Occipital lobe (tissue), 3 donors: ENCODE measurements at places on chromosomes 16 and 17. TPM values are rescaled to one million over a fixed set of nuclear protein-coding genes. Genes with fewer than 3 reads are reported as not detected.

DNA sequence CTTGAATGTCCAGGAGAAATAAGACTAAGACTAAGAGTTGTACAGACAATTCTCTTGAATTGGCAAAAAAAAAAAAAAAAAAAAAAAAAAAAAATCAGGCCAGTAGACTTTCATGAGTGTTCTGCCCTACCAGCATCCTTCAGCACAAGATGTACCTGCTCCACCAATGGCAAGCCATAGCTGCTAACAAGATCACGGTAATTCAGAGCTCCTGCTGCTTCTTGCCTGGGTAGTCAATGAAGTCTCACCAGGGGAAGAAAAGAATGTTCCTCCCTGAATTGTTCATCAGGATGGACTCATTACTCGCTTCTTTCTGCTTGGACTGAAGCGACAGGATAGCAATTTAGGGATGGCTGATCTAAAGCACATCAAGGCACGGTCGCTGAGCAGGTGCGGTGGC, 31.1 kb upstream of the APOH start:
- no peak for DNase-seq

MEIOC gene
- 0.47 TPM for total RNA-seq

CLDN6 gene
- not detected for total RNA-seq

SLC12A3 gene
- not detected for total RNA-seq

- peak; percentile 4 for DNase-seq
Observed at GRCh38 chr16:21708533-21709115, 44.9 kb downstream of the OTOA start.

ACBD4 gene
- 3.0 TPM for total RNA-seq

- peak; percentile 52 for DNase-seq
Observed at GRCh38 chr17:53353919-53354351, 468.8 kb upstream of the KIF2B start.

DNA sequence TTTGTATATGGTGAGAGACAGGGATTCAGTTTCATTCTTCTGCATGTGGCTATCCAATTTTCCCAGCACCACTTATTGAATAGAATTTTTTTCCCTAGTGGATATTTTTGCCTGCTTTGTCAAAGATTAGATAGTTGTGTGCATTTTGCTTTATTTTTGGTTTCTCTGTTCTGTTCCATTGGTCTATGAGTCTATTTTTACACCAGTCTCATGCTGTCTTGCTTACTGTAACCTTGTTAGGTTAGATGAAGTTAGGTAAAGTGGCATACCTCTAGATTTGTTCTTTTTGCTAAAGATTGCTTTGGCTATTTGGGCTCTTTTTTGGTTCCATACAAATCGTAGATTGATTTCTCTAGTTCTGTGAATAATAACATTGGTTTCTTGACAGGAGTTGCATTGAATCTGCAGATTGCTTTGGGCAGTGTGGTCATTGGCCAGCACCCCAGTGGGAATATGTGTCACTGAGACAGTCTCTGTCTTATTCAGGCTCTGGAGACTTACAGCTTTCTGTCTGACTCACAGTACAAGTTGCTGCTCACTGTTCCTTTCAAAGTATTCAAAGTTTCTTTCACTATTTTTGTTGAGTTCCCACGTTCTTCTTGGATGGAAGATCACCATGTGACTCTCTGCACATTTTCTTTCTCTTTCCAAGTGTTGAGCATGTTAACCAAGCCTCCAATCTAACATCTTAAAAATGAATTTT, 709.1 kb downstream of the CDH11 start:
- no peak for DNase-seq

PRAC1 gene
- not detected for total RNA-seq

- no peak for DNase-seq
Observed at GRCh38 chr16:50901062-50901461, 159.2 kb downstream of the CYLD start.

PYDC1 gene
- 0.78 TPM for total RNA-seq

GRCh38 chr17:13243585-13243984, 225.8 kb upstream of the ELAC2 start:
- no peak for DNase-seq

DNA sequence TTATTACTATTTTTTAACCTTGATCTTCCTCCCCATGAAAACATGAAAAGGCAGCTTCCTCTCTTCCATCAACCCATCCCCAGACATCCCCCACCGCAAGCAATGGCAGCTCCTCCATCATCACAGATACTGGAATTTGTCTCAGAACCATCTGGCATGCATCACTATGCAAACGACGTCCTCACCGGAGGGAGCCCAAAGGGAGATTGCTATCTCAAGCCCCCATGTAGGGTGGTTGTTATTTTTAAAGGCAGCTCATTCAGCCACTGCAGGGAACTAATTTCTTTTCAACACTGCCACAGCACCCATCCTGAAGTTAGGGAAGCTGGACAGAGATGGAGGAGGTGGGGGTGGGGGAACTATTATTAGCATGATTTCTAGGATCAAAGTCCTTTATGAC, 222.5 kb downstream of the FOXL1 start:
- no peak for DNase-seq

SOX9 gene
- total RNA-seq = 25.4 TPM

- DNase-seq = peak; percentile 50
Observed at GRCh38 chr17:38667099-38667786, 7.5 kb downstream of the EPOP start.

DNA sequence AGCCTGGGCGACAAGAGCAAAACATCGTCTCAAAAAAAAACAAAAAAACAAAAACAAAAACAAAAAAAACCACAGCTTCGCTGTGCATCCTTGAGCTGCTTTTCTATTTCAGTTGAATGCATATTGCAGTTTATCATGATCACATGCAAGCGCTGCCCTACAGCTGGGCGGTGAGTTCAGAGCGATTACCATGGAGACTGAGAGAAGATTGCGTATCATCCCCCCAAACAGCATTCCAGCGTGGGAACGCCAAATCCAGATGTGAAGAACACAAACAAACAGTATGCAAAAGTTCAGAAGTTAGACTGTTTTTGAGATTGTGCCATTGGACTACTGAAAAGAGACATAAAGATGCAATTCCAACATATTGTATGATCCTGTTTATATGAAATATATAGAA, 15.1 kb upstream of the SLC52A1 start:
- DNase-seq = no peak

- no peak for DNase-seq
Observed at GRCh38 chr17:65473363-65473762, 88.1 kb downstream of the AXIN2 start.

- DNase-seq = no peak
Observed at GRCh38 chr17:63491977-63492618, 15.2 kb downstream of the ACE start.

CPHXL2 gene
- not detected for total RNA-seq

- no peak for DNase-seq
Observed at GRCh38 chr17:12549499-12550041, 116.1 kb upstream of the MYOCD start.

XYLT2 gene
- 7.5 TPM for total RNA-seq

- DNase-seq = no peak
Observed at GRCh38 chr17:72274614-72275013, 153.8 kb downstream of the SOX9 start.

DNA sequence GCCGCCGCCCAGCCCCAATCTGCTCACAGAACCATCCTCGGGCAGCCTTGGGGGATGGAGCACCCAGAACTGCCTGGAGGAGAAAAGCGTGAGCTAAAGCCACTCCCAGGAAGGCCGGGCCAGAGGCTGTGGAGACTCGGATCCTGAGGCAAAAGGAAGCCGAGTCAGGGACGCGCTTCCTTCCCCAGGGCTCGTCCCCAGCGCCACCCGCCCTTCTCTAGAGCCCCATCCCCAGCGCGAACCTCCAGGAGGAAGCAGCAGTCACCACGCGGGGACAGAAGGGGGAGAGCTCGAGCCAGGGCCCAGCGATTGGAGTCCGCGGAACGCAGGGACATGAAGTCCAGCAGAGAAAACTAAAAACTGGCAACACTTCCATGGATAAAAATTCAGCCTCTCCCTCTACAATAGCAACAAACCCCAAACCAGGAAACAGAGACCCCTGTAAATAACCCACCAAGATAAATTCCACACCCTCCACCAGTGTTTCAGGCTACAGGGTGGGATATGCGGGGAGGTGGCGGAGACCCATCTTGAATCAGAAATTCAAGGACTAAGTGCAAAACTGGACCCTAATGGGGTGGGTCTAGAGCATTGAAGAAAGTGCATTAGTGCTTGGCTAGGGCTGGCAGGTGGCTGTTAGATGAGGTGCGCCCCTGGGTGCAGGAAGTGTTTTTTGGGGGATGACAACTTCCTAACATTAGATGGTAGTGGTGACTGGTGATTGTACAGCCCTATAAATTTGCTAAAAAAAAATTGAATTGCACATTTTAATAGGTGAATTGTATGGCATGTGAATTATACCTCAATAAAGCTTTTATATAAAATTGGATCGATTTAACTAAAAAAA, 116.1 kb upstream of the METRNL start:
- DNase-seq = peak; percentile 23

- no peak for DNase-seq
Observed at GRCh38 chr17:78993241-78993956, 13.7 kb upstream of the LGALS3BP start.

- peak; percentile 85 for DNase-seq
Observed at GRCh38 chr16:70691223-70692129, 5.6 kb upstream of the MTSS2 start.

KRT25 gene
- not detected for total RNA-seq

GRCh38 chr16:50835358-50836060, 93.6 kb downstream of the CYLD start:
- no peak for DNase-seq

GRCh38 chr16:15460601-15461000, 26.2 kb downstream of the BMERB1 start:
- peak; percentile 3 for DNase-seq

DNA sequence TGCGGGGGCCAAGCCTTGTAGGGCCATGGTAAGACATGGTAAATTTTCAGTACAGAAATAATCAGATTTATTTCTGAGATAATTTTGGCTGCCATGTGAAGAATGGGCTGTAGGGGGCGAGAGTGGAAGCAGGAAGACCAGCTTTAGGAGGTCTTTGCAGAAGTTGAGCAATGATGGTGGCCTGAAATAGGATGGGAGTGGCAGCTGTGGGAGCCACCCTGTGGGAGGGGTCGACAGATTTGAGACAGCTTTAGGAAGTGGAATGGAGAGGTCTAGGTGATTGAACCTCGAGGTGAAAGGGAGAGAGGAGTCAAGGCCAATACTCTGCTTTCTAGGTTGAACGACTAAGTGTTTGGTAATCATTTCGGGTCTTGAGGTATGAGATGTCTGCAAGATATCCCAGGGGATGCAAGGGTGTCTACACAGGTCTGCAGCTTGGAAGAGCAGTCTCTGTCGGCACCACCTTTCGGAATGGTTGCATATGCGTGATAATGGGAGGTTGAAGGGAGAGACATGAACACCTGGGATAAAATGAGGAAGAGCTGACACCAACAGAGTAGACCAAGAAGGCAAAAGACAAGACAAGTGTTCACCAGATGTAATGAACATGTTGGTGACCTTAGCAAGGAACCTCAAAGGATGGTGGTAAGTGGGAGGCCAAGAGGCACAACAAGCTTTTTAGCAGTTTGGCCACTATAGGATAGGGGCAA, 4.2 kb upstream of the ATXN7L3 start:
- no peak for DNase-seq

- no peak for DNase-seq
Observed at GRCh38 chr16:24745391-24745790, 15.9 kb downstream of the TNRC6A start.

ARHGDIG gene
- 35.9 TPM for total RNA-seq

DNA sequence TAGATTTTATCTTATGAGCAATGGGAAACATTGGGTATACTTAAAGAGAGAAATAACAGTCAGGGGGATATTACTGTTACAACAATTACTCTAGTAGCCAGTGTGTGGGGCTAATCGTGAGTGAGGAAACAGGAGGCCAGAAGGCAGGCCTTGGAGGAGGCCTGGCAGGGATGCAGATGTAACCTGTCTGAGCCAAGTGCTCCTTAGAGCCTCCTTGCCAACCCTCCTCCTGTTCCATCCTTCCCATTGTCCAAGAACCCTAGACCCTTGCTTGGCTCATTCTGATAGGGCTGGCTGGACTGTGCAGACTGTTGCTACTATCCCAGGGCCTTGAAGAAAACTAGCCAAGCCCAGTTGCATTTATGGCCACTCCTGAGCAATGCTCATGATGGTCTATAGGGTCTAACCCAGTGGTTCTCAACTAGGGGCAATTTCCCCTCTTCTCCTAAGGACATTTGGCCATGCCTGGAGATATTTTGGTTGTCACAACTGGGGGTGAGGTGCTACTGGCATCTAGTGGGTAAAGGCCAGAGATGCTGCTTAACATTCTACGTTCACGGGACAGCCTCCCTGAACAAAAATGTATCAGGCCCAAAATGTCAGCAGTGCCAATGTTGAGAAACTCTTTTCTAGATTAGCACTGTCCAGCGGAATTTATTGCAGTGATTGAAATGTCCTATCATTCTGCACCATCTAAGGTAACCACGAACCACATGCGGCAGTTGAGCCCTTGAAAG, 24.4 kb upstream of the WSCD1 start:
- no peak for DNase-seq

CPSF4L gene
- total RNA-seq = not detected

MAF gene
- total RNA-seq = 26.8 TPM

DNA sequence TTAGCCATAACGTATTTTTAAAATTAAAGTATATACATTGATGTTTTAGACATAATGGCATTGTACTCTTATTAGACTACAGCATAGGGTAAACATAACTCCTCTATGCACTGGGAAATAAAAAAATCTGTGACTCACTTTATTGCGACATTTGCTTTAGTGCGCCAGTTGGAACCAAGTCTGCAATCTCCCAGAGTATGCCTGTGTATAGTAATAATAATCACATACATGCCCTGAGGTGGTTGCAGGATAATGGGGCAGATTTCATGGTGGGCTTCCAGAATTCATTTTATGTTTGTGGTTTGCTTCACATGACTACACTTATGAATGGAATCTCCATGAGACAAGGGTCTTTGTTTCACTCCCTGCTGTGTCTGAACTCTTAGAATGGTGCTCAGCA, 66.9 kb upstream of the N4BP1 start:
- DNase-seq = no peak

- DNase-seq = no peak
Observed at GRCh38 chr16:7624871-7625766, 292.5 kb downstream of the RBFOX1 start.

LPCAT2 gene
- 3.1 TPM for total RNA-seq
